CD4-positive, alpha-beta T cell treated with Interleukin-15 for 4 hours (primary cell): ENCODE measurements at places on chromosomes 7 and 10.

DNA sequence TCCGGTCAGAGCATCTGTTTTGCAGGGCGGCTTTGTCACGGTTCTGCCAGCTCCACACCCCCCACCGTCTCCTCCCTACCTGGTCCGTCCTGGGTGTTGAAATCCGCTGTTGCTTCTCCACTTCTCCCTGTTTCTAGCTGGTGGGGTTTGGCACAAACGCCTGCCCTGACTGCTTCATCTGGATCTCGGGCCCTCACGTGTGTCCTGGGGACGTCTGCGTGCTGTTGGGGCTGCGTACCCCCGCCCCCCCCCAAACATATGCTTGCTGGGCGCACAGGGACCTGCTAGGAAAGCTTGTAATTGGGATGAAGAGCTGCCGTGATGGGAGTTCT, 11.3 kb downstream of the AMZ1 start:
- no peak for DNase-seq

DNA sequence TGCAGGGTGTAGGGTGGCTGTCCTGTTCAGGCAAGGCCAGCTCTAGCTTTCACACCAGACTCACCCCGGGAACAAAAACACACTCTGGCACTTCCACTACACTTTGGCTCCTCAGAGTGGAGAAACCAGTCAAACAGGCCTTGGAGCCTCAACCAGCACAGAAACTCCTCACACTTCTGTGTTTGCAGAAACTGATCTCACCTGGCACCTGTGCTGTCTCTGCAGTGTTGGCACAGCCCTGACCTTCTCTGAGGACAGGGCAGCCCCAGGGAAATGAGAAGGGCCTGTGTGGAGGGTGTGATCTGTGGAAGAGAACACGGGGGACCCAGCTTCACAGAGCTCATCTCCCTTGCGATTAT, 4.1 kb upstream of the CALML5 start:
- DNase-seq = no peak

- DNase-seq = no peak
Observed at GRCh38 chr10:10530313-10530712, 487.4 kb upstream of the CELF2 start.

GRCh38 chr10:31138026-31138553, 106.4 kb upstream of the ZNF438 start:
- DNase-seq = no peak

DNA sequence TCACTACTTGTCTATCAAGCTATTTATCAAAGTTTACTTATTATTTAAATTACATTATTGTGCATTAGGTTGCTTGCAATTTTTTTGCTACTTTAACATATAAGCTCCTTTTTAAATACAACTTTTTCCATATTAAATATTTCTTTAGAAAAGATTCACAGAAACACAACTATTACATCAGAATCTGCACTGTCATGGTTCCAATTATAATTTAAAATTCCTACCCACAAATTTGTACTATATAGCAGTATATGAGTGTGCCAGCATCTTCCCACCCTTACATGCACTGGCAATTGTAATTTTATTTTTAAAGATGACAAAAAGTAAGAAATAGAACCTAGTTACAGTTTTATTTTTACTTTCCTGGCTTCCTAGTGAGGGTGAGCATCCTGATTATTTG, 15.8 kb downstream of the MINDY3 start:
- no peak for DNase-seq

GRCh38 chr10:126233182-126234148, 154.8 kb downstream of the ADAM12 start:
- no peak for DNase-seq

- DNase-seq = no peak
Observed at GRCh38 chr7:135231686-135232085, 2.0 kb upstream of the STRA8 start.

DNA sequence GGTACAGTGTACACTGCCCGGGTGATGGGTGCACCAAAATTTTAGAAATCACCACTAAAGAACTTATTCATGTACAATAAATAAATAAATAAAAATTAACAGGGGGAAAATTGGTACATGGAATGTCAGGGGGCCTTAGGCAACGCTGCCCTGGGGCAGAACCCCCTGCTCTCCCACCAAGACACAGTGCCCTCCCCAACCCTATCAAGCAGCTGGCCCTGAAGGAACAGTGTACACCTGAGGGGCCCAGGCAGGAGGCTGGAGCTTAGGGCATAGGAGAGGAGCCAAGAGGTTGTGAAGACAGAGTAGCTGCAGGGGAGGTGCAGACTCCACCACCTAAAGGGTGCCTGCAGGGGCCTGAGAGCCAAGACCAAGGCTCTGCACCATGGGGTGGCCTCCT, 128.8 kb downstream of the BMS1 start:
- DNase-seq = no peak

DNA sequence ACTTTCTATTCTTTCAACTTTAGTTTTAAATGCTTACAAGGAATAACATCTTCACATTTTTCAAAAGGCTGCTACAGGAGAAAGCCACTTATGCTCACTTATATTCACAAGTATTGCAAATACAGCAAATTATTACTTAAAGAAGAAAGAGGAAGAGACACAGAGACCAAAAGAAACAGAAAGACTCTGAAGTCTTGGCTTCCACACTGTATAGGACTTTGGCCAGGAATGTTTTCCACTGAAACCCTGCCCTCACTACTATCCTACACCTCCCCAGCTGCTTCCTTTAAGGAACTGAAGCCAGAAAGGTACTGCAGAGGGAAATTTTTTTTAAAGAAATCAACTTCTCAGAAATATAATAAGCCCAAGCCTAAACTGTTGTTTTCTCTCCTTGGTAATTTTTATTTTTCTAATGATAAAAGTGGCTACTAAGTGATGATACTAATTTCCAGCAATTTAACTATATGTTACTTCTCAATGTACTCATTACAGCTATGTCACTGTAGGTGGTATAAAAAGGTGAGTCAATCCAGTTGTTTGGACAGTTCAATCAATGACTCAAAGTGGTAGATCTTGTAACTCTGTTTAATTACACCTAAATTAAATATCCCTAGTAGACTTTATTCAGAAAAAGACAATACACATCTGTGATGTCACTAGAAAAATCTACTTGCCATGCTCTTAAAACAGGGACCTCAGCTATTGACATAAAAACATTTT, 231.6 kb downstream of the GRM8 start:
- DNase-seq = no peak

- no peak for DNase-seq
Observed at GRCh38 chr7:158409816-158410330, 177.8 kb downstream of the PTPRN2 start.

GRCh38 chr7:74452748-74453321, 871 bp upstream of the GTF2IRD1 start:
- DNase-seq = no peak

DNA sequence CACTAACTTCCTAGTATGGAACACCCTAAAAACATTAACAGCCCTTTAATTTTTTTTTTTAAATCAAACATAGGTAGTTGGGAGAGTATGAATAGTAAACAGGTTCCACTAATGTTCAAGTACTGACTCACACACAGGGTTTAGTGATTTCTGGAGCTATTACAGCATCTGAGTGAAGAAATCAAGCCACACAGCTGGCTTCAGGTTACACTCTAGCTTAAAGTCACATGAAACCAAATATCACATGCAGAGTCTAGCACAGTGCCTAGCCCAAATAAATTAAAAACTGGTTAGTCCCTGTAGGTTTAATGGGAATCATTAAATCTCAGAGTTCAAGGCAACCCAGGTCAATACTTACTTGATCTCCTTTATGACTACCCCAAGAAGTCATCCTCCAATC, 11.6 kb downstream of the PANK1 start:
- DNase-seq = no peak

- no peak for DNase-seq
Observed at GRCh38 chr10:132539431-132539839, 1.8 kb downstream of the INPP5A start.

GRCh38 chr7:44793919-44794318, 2.6 kb upstream of the PPIA start:
- no peak for DNase-seq

GRCh38 chr7:157807510-157807909, 470.7 kb downstream of the DNAJB6 start:
- no peak for DNase-seq

DNA sequence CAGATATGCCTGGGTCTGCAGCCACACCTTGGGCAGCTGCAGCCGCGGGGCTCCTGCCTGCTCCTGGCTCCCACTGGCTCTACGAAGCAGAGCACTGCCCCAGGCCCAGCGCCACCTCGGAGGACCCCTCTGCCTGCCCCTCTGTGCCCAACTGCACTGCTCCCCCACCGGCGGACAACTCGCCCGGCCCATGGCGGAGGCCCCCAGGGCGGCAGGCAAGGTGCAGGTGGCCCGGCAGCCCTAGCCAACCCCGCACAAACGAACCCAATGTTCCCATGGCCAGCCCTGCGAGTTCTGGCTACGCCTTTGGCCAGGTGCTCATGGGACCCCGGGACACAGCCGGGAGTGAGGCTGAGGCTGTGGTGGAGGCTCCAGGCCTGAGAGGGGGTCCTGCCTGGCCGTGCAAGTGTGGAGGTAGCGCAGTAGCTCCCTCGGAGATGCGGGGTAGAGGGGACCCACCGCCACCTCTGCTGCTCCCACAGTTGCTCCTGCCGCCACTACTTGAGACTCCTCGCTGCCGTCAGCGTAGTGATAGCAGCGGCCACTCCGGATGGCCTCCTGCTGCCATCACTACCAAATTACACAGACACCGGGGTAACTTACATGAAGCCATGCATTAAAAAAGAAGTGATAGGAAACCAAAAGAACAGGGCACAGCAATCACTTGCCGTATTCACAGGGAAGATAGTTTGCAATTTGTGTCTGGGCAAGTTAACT, 97.3 kb upstream of the SP4 start:
- no peak for DNase-seq

DNA sequence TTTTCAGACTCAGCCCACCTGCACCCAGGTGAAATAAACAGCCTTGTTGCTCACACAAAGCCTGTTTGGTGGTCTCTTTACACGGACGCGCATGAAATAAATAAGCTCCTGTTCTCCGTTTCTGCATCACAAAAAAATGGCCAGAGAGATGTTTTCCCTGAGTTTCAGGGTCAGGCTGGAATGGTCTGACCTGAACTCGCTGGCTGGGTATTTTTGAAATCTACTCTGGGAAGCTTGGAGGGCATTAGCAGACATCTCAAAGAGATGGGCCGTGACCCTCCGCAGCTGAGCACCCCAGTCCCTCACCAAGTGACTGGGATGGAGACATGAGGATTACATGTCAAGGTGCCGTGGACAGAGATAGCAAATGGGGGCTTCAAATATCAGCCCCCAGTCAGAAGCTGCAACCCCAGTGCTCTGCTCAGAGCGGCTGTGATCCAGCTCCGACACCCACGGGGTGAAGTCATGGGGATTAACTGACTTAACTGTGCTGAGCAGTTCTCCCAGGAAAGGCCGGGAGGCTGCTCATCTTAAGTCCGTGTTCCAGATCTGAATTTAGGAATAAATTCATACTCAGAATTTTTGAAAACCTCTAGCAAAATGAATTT, 22.3 kb downstream of the CALML5 start:
- no peak for DNase-seq

- DNase-seq = peak; percentile 6
Observed at GRCh38 chr7:37065779-37066271, 341.5 kb upstream of the AOAH start.

GRCh38 chr7:156747718-156748117, 107.1 kb downstream of the RNF32 start:
- no peak for DNase-seq

DNA sequence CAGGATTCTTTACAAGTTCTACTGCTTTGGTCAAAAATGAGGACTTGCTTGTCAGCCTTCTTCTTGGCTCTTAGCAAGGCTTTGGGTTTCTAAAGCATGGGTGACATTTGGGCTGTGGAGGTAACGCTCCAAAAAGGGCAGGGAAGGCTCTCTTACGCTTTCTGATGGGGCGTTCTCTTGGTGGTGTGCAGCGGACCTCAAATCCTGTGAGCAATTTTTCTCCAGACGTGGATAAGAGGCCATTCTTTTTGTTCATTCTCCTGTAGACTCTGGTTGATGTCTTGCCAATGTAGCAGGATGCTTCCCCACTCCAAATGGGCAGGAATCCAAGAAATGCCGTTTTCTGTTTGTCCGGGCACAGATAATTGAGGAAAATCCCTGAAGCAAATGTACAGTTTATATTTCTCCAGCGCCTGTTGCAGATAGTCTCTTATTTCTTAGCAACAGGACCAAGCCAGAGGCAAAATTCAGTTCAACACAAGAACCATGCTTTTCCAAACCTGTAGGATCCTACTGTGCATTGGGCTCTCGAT, 138.4 kb upstream of the NFE2L3 start:
- DNase-seq = no peak

GRCh38 chr7:40848541-40849221, 713.9 kb downstream of the SUGCT start:
- no peak for DNase-seq

GRCh38 chr10:42972946-42973345, 103.9 kb upstream of the RET start:
- no peak for DNase-seq

DNA sequence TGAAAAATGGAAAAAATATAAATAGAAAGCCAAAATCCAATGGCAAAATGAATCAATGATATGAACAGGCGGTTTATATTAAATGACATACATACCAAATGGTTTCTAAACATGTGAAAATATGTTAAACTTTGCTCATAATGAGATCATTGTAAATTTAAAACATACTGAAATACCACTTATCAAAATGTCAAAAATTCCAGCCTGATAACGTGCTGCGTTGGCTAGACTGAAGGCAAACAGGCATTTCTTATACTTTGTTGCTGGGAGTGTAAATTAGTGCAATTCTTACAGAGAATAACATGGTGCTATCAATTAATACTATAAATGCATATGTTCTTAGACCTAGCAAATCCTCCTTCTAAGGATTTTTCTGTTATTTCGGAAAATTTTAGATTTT, 225.8 kb upstream of the FAM3C start:
- DNase-seq = no peak

DNA sequence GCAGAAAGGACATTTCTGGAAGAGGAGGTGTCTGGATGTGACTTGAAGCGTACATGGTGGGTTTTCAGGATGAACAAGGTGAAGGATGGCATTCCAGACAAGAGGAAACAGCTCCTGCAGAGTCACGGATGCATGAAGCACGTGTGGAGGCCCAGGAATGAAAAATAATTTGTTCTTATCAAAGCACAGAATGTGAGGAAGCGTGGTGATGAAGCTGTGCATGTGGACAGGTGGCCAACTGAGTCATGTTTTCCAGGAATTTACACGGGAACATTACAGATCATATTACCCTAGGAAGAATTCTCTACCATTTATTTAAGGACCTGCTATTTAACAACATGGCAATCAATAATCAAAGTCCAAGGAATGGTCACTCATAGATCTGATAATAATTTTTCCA, 413.2 kb upstream of the KLF6 start:
- DNase-seq = no peak

DNA sequence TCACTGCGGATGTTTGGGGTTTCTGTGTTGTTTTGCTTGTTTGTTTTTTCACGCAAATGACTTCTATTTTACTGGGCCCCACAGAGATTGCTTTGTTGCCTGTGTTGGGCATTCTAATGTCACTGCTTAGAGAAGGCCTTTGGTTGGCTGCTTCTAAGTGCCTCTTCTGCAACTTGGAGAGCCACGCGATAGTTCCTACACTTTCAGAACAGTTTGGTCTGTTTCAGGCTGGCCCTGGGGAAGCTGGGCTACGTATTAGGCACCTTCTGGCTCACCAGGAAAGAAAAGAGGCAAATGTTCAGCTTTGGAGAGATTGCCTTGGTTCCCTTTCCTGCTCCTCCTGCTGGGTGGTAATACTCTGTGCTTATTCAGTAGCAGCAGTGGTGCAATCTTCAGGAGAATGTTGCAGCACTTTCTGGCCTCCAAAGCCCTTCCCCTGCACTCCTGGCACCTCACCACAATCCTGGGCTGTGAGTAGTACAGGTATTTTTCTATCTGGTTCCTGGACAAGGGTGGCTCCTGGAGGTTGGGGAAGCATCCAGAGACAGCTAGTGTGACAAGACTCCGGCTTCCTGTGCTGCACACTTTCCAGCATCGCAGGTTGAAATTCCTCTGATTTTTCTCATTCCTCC, 1.2 kb downstream of the ANTXRL start:
- DNase-seq = no peak
